ELF-1 (cell line): ENCODE measurements at places on chromosomes 12 and 14.

- no peak for DNase-seq
Measured at GRCh38 chr14:59664741-59665140, 88.1 kb upstream of the CCDC175 start.

- peak; percentile 41 for DNase-seq
Measured at GRCh38 chr14:55448141-55448614, 7.8 kb upstream of the TBPL2 start.

GRCh38 chr12:115074617-115075016 is 390.6 kb upstream of the TBX3 start:
- no peak for DNase-seq

GRCh38 chr12:113186033-113186365 is 478 bp downstream of the RITA1 start:
- DNase-seq = no peak
